Effector CD4-positive, alpha-beta T cell (primary cell): ENCODE measurements at places on chromosomes 4 and X.

DNA sequence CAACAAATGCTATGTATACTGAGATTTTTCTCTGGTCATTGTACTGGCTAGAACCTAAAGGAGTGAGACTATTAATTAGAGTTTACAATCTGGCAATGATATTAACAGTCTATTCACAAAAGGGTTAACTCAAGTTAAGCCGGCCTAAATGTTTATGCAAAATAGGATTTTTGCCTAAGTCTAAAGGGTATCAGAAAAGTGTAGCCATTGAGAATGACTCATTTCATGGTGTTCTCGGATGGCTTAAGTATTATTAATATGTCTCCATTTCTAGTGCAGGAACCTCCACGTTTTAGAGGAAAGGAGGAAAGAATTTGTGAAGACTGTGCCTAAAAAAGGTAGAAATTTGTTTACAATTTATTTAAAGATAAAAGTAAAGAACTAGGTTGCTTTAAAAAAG is 29.8 kb downstream of the DYNLT3 start:
- DNase-seq = no peak

DNA sequence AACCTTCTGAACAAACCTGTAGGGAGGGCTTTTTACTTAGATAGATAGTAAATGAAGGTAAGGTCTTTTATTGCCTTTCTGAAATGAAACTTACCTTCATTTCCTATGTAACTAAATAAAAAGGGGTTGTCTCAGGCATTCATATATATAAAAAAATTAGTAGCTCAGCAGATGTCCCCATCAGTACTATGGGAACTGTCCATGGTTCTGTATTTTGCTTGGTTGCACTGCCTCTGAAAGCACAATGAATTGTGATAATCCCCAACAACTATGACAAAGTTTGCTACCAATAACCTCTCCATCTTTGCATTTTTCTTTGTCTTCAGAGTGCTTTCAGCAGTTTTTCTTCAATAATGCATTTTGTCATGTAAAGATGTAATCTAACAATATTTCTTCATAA is 222.4 kb downstream of the SLIT2 start:
- no peak for DNase-seq

- peak; percentile 37 for DNase-seq
Measured at GRCh38 chrX:54182864-54183613, at the start of gene FAM120C. Gene FAM120C, minus strand, starts transcription at chrX:54183254. Its CDS starts 56 bp downstream, at chrX:54183198.

DNA sequence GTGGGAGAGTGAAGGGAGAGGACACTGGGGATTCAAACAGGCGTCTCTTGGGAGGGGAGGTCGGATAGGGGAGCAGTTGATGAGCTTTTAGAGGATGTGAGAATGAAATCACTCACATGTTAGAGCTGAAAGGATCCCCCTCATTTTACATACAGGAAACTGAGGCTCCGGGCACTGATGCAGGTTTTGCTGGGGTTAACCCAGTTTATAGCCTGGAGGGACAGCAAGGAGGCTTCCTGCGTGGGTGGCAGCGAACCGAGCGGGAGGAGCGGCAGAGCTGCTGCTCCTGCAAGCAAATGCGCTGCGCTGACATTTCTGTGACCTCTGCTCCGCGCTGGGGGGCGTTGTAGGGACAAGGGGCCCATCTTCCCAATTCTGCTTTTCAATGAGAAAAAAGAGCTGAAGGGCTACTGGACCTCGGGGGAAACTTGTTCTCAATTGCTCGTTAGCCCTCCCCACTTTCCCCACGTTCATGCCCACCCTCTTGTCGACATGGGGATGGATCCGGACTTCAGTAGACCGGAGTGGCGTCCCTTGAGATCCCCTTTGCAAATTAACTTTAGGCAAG is 1.2 kb upstream of the NEUROG2 start:
- no peak for DNase-seq

GRCh38 chrX:65644621-65645289 is 22.7 kb upstream of the MSN start:
- no peak for DNase-seq

DNA sequence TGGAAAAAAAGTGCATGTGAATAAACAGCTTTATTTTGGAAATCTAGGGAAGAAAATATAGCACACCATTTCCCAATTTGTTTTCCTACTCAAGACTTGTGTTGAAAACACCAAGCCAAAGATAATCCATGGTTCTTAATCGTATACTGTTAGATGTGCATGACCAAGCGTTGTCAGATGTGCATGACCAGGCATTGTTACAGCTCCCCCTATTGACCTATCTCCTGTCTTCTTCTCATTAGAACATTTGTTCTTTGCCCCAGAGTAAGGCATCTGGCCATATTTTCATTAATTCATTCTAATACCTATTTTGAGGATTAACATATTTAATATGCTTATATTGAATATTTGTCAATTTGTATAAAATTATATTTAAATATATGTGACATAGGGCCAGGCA is 14.4 kb upstream of the VCX start:
- no peak for DNase-seq

GRCh38 chr4:105835177-105835576 is 60.1 kb upstream of the NPNT start:
- no peak for DNase-seq

GRCh38 chr4:17490575-17491059 is 21.3 kb downstream of the QDPR start:
- no peak for DNase-seq

GRCh38 chr4:137521053-137521452 is 11.2 kb downstream of the PCDH18 start:
- no peak for DNase-seq

DNA sequence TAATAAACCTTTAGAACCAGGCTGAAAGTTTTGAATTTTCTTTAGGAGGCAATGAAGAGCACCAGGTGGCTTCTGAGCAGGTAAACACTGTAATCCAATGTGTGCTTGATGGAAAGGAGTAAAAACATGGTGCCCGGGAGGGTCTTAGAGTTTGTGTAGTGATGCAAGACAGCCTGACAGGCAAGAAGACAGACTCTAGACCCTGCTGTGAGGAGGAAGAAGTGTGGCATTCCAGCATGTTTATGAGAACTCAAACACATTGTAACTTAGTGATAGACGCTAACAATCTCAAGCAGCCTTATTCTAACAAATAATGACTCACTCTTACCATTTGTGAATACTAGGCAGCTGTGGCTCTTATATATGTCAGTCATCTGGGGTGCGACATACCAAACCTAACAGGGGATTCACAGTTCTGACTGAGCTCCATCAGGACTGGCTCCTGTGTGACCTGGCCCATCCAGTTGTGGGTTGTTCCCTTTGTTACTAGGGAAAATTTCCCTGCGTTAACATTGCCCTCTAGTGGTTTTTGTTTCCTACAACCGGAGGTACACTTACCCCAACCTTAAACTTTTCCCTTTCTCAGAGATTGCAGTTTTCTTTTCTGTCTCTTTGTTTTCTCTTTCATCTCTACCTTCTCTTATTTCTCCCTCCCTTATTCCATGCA is 53.8 kb downstream of the VSIG4 start:
- DNase-seq = peak; percentile 20

GRCh38 chrX:2707334-2707760 is 16.3 kb downstream of the CD99 start:
- DNase-seq = peak; percentile 49

GRCh38 chr4:140995058-140995457 is 138.2 kb downstream of the RNF150 start:
- no peak for DNase-seq

DNA sequence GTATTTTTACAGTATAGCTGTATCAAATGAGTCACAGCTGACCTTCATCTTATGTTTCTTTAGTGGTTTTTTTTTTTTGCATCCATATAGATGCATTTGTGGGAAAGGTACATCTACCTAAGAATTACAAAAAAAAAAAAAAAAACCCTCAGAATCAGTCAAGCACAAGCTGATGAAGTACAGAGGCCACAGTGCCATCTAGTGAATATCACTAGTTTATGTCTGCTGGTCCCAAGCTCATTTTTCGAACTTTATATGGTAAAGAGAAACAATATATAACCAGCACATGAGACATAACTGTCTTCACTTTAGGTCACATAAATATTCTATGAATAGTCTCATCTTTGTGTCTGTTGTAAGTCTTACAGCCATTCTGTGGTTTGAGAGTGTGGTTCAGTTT is 220.1 kb downstream of the DLG3 start:
- no peak for DNase-seq

GRCh38 chr4:24924309-24924781 is 11.5 kb upstream of the CCDC149 start:
- DNase-seq = no peak

GRCh38 chrX:23871905-23872546 is 35.7 kb downstream of the APOO start:
- DNase-seq = no peak

DNA sequence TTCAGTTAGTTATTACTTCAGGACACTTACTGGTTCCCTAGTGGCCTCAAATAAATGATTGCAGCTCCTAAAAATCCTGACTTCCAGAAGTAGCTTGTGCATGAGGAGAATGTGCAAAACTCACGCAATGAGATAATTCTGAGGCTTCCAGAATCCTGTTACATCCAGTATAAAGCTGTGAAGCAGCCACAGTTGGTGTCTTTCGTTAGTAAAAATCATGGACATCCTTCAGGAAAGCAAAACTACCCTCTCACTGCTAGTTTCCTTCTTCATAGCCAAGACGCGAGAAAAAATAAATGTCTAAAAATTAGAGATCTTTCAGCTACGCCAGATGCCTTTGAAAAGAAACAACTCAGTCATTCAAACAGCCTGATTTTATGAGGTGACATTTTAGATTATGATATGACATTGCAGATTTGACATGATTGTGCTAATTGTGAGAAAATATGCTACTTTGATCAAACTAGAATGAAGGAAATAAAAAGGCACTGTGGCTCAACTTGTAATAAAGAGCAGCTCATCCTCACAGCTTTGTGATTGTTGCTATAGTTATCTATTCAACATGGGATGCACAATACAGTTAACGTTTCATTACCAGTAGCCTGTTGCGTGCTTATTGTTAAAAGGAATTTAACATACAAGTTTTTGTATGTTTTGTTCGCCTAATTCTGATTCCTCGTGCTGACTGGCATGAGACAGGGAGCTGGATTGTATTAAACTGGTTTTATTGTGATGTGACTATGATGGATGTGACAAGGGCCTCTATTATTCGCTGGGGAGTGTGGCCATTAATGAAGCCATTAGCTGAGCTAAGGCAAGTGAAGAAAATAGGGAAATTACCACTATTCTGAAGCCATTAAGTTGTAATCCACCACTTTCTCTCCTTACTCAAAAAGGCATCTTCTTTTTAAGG is 40.5 kb downstream of the AFF2 start:
- no peak for DNase-seq

GRCh38 chrX:24426340-24426913 is 38.7 kb upstream of the PDK3 start:
- no peak for DNase-seq

- DNase-seq = no peak
Measured at GRCh38 chrX:48896611-48897011, 957 bp downstream of the TIMM17B start.

GRCh38 chr4:16738558-16738957 is 159.9 kb downstream of the LDB2 start:
- no peak for DNase-seq

DNA sequence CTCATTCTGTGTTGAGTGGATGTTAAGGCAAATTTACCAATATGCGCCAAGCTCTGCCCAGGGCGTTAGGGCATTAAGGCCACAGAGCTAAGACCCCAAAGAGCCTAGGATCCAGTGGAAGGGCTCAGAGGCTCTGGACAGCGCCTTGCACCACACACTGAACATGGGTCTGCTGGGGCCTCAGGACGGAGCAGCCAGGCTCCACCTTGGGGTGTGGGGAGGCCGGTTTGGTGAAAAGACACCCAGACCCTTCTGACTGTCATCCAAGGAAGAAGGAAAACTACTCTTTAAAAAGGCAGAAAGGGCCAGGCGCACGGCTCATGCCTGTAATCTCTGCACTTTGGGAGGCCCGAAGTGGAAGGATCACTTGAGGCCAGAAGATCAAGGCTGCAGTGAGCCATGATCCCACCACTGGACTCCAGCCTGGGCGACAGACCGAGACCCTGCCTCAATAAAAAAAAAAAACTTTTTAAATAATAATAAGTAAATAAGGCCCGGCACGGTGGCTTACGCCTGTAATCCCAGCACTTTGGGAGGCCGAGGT is 1.3 kb upstream of the MRFAP1 start:
- no peak for DNase-seq

DNA sequence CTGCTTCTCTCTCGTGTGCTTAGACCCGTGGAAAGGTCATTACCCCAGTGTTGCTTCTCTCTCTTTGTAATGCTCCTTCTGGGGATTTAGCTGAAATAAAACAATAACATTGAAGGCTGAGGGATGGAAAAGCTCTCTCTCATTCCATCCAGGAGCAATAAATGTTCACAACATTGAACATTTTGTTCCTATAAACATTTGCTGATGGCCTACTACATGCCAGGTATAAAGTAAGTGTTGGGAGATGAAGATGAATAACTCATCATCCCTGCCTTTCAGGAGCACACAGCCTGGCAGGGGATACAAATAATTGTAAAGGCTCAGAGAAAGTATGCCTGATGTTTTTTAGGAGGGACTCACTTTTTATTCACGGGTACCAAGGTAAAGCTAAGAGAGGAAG is 158.1 kb downstream of the KDR start:
- no peak for DNase-seq

GRCh38 chr4:7414046-7414445 is 20.7 kb downstream of the PSAPL1 start:
- DNase-seq = no peak
